Naive thymus-derived CD8-positive, alpha-beta T cell (primary cell): ENCODE measurements at places on chromosomes 4 and X.

GRCh38 chrX:54534271-54534670 lies 4.3 kb downstream of the GNL3L start:
- DNase-seq: no peak
- no peak overlapping the region for H3K27ac ChIP-seq
- H3K36me3 ChIP-seq: no peaks in the 10 kb centered on the region
- no peaks in the 10 kb centered on the region for H3K27me3 ChIP-seq
- no peak overlapping the region for H3K4me3 ChIP-seq
- peaks cover 41% of the 10 kb centered on the region for H3K4me1 ChIP-seq

GRCh38 chr4:80075995-80076675 lies 3.1 kb upstream of the ANTXR2 start:
- no peaks in the 10 kb centered on the region for H3K27me3 ChIP-seq
- no peaks in the 10 kb centered on the region for H3K36me3 ChIP-seq
- H3K4me1 ChIP-seq: peaks cover 19% of the 10 kb centered on the region
- no peak for DNase-seq

GRCh38 chr4:184416913-184417734 lies 57.2 kb downstream of the IRF2 start:
- peaks cover 66% of the 10 kb centered on the region for H3K36me3 ChIP-seq
- no peaks in the 10 kb centered on the region for H3K27me3 ChIP-seq
- peak overlapping the region; percentile 77 for H3K4me3 ChIP-seq
- peak overlapping the region; percentile 77 for H3K27ac ChIP-seq
- DNase-seq: no peak
- peaks cover 58% of the 10 kb centered on the region for H3K4me1 ChIP-seq

DNA sequence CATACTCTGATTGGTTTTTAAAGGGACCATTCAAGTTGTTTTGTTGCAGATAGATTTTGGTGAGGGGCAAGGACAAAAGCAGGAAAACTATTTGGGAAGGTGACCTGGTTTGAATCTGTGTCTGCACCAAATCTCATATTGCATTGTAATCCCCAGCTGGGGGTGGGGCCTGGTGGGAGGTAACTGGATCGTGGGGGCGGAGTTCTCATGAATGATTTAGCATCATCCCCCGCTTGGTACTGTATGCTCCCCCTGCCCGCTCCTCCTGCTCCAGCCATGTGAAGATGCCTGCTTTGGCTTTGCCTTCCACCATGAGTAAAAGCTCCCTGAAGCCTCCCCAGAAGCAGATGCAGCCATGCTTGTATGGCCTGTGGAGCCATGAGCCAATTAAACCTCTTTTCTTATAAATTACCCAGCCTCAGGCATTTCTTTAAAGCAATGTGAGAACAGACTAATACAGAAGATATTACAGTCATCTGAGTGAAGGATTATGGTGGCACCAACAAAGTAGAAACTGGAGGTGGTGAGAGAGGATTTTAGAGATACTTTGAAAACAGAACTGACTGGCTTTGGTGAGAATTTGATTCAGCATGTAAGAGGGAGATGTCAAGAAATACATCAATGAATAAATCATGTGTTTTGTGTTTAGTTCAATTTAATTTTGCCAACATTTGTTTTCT lies 14.4 kb downstream of the IL21 start:
- H3K36me3 ChIP-seq: no peaks in the 10 kb centered on the region
- H3K27ac ChIP-seq: no peak overlapping the region
- H3K4me3 ChIP-seq: no peak overlapping the region
- H3K27me3 ChIP-seq: peaks cover 9% of the 10 kb centered on the region
- no peaks in the 10 kb centered on the region for H3K4me1 ChIP-seq

DNA sequence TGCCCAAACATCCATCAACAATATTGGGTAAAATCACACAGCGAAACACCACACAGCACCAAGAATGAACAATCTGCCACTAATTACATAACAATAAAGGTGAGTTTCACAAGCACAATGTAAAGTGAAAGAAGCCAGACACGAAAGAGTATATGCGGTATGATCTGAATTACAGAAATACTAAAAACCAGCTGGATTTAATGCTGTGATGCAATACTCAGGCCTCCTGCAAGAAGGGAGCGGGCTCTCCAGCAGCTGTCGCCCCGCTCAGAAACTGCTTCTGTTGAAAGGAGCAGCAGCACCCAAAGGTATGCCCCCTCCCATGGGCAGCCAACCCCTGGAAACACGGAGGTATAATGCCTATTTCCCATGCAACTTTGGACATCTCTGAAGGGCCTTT lies 77.0 kb downstream of the PAPSS1 start:
- no peaks in the 10 kb centered on the region for H3K4me1 ChIP-seq
- no peak overlapping the region for H3K4me3 ChIP-seq
- H3K27ac ChIP-seq: no peak overlapping the region
- no peaks in the 10 kb centered on the region for H3K27me3 ChIP-seq
- no peak for DNase-seq

DNA sequence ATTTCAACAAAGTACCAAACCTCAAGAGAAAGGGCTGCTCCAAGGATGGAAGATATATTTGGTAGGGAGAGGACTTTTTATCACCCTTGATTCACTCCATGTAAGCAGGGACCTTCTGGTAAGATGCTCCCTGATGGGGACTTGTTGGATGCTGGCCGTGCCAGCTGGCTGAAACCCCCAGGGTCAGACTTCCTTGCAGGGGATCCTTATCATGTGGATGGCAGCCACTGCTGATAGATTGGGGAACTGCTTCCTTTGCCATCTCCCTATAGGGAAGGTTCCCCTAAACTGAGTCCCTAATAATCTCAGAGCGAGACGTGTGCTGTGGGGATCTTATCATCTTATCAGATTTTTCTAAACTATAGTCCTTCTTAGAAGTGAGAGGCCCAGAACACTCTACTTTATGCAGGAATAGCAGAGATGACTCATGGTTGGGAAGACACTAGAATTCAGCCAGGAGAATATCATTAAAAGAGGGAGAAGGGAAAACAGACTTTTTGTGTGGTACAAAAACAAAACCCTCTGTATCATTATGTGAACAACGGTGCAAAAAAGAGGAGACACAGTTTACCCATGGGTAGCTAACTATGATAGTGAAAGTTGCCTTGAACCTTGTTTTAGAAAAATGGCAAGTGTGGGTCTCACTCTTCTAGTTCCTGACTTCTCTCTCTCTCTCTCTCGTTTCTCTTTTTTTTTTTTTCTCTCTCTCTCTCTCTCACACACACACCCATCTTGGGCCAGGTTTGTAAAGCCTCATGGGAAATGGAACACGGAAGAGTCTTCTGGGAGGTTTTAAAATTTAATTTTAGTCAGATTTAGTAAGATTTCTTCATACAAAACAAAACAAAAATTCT lies 16.1 kb downstream of the RHOH start:
- peak overlapping the region; percentile 82 for H3K4me3 ChIP-seq
- H3K4me1 ChIP-seq: peaks cover 51% of the 10 kb centered on the region
- peak overlapping the region; percentile 96 for H3K27ac ChIP-seq
- no peaks in the 10 kb centered on the region for H3K27me3 ChIP-seq
- peaks cover 91% of the 10 kb centered on the region for H3K36me3 ChIP-seq

DNA sequence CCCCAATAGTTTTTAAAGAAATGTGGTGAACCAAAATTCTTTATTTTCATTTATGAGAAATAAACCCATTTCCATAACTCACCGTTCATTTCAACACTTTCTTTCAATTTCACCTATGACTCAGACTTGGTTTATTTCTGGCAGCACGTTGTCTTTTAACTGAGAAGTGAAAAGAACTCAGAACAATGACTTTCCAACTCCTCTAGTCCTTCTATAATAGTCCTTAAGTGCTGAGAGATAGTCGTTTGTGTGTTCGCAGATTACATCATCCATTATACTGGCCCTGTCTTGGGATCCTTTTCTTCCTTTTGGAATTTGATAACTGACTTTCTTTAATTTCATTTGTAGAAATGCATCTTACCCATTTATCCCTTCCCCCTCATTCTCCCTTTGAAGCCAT lies 113.6 kb downstream of the GLUD2 start:
- no peak overlapping the region for H3K27ac ChIP-seq
- H3K36me3 ChIP-seq: no peaks in the 10 kb centered on the region
- H3K4me3 ChIP-seq: no peak overlapping the region
- no peak for DNase-seq
- H3K4me1 ChIP-seq: peaks cover 4% of the 10 kb centered on the region
- no peaks in the 10 kb centered on the region for H3K27me3 ChIP-seq

DNA sequence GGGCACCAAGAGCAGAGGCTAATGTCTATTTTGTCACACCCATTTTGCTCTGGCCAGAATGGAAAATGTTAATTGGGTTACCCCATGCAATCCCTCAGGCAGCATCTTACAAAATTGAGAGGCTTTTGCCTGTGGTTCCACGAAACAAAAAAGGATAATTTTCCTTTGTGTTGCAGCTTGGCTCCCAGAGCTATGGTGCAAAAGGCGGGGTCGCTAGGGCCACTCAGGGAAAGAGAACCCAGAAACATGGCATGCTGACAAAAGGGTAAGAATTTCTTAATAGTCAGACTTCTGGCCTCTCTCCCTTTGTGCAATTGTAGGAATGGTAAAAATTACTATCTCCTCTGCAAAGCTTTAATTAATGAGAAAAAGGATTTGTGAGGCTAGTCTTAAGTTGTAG lies 119.6 kb upstream of the BANK1 start:
- no peak overlapping the region for H3K27ac ChIP-seq
- no peaks in the 10 kb centered on the region for H3K36me3 ChIP-seq
- H3K4me1 ChIP-seq: no peaks in the 10 kb centered on the region
- no peak for DNase-seq
- no peaks in the 10 kb centered on the region for H3K27me3 ChIP-seq
- H3K4me3 ChIP-seq: no peak overlapping the region

DNA sequence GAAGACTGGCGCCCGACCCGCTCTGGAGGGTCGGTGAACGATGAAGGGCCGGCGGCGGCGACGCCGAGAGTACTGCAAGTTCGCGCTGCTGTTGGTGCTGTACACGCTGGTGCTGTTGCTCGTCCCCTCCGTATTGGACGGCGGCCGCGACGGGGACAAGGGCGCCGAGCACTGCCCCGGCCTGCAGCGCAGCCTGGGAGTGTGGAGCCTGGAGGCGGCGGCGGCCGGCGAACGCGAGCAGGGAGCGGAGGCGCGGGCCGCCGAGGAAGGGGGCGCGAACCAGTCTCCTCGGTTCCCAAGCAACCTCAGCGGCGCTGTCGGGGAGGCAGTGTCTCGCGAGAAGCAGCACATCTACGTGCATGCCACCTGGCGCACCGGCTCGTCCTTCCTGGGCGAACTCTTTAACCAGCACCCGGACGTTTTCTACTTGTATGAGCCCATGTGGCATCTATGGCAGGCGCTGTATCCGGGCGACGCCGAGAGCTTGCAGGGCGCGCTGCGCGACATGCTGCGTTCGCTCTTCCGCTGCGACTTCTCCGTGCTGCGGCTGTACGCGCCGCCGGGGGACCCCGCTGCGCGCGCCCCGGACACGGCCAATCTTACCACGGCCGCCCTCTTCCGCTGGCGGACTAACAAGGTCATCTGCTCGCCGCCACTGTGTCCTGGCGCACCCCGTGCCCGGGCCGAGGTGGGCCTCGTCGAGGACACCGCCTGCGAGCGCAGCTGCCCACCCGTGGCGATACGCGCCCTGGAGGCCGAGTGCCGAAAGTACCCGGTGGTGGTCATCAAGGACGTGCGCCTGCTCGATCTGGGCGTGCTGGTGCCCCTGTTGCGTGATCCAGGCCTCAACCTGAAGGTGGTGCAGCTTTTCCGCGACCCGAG lies 568 bp downstream of the CHST7 start:
- no peaks in the 10 kb centered on the region for H3K36me3 ChIP-seq
- peak overlapping the region; percentile 67 for H3K4me3 ChIP-seq
- H3K4me1 ChIP-seq: peaks cover 36% of the 10 kb centered on the region
- peak; percentile 56 for DNase-seq
- H3K27me3 ChIP-seq: peaks cover 2% of the 10 kb centered on the region

DNA sequence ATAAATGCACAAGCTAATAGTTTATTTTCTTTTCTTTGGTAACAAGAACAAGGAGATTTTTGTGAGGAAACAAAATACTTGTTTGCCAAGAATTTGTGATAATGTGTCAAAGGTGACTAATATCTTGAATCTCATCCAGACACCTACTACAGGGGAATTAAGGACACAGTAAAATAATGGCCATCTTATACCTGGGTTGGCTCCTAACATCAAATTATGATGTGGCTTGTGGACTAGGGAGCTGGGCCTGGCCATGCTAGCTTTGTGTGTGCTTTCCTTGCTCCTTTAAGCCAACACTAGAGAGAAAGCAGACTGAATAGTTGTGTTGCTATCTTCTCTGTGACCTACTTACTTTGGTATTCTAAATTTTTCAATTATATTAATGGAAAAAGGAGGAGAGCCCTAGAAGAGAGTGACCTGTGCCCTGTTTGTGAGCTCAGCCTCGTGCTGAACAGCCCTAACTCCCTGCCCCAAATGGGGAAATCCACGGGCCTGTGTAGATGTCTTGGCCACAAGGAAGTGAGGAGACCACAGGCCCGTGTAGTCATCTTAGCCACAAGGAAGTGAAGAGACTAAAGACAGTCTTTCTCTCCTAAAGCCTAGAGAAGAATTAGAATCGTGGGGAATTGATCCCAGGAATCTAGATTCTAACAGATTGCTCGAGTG lies 23.3 kb downstream of the ARHGAP24 start:
- DNase-seq: no peak
- no peak overlapping the region for H3K4me3 ChIP-seq
- no peak overlapping the region for H3K27ac ChIP-seq
- no peaks in the 10 kb centered on the region for H3K27me3 ChIP-seq

- H3K4me1 ChIP-seq: no peaks in the 10 kb centered on the region
- DNase-seq: no peak
- no peaks in the 10 kb centered on the region for H3K36me3 ChIP-seq
Measured at GRCh38 chr4:176123710-176124407, 58.2 kb downstream of the WDR17 start.

DNA sequence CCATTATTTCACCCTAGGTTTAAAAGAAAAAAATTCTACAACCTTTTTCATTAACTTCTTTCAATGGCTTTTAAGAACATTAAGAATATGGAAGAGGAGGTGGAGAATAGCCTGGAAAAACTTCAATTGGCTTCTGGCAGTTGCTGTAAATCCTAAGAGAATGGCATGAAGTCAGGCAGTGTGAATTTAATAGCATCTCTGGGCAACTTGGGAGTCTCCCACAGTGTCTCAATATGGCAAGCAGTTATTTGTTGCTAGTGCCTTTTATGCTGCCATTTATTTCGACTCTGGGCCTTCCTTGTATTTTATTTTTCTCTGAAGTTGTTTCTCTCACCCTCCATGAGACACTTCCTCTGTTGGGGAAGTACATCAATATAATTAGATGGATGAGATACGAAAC lies 322.1 kb downstream of the CBLL2 start:
- DNase-seq: no peak
- no peak overlapping the region for H3K27ac ChIP-seq
- no peaks in the 10 kb centered on the region for H3K4me1 ChIP-seq
- no peaks in the 10 kb centered on the region for H3K36me3 ChIP-seq
- H3K27me3 ChIP-seq: no peaks in the 10 kb centered on the region
- no peak overlapping the region for H3K4me3 ChIP-seq
